HuH-7.5 (cell line): ENCODE measurements at places on chromosomes 16 and 17.
A peak's percentile ranks its signal among the peaks of the same experiment; 100 is the strongest.

- DNase-seq = no peak
Observed at GRCh38 chr16:83623892-83624291, 183.9 kb upstream of the HSBP1 start.

- no peak for DNase-seq
Observed at GRCh38 chr17:4175921-4176807, 33.2 kb downstream of the CYB5D2 start.

GRCh38 chr16:21033704-21034103, 116.9 kb downstream of the DNAH3 start:
- no peak for DNase-seq

DNA sequence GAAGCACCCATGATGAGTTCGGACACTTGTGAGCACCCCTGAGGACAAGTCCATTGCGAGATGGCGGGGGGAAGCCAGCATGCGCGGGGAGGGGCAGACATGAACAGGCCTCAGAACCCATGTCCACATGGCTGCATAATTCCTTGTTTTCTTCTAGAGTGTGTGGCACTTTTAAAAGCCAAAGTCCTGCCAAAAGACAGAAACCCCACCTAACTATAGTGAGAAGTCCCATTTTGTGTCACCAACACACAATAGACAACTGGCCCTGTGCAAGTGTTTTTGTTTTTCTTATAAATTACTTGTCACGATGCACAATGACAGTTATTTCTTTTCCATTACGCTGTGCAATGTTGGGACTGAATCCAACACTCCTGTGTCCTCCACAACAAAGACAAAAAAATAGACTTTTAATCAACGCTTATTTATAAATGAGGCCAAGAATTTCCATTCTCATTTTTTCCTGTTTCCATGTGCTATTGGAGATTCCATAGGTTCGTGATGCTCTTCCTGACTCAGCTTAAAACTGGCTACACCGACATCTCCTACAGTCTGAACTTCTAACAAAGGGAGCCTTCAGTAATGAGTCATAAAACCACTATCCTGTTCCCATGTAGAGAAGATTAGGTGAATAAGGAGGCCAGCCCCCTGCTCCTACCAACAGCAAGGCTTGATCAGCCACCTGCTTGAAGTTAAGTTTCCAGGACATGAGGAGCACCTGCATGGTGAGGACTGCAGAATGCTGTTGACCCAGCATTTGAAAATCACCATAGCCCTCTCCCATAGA, 98.9 kb downstream of the ZNF423 start:
- DNase-seq = no peak

DNA sequence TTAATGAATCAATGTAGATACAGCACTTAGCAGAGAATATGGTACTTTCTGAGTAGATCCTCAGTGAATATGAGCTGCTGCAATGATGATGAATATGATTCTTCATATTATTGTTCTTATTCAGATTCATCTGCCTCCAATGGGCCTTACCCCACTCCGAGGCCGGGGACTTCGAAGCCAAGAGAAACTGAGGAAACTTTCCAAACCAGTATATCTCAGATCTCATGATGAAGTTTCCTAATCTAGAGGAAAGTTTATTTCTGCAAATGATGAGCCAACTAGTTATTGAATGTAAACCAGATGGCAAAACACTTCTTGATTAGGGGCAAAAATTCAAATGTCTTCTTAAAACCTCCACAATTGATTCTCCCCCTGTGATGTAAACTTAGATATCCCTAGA, 23.3 kb downstream of the LYRM1 start:
- DNase-seq = no peak

DNA sequence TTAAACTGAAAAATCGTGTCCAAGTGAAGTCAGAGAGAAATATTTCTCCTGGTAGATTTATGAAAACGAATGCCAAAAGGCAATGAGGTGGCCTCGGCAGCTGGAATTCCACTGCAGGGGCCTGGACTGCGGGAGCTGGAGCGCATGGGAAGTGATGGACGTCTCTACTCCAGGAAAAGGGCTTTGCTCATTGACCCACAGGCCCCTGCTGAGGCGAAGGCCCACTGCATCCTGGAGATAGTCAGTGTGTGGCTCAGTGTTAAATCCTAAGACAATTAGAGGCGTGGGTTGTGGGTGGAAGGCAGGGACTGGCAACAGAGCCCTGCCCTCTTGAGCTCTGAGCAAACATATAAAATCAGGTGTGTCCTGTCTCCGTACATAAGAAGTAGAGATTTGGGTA, 191.4 kb downstream of the SLC39A11 start:
- DNase-seq = no peak

DNA sequence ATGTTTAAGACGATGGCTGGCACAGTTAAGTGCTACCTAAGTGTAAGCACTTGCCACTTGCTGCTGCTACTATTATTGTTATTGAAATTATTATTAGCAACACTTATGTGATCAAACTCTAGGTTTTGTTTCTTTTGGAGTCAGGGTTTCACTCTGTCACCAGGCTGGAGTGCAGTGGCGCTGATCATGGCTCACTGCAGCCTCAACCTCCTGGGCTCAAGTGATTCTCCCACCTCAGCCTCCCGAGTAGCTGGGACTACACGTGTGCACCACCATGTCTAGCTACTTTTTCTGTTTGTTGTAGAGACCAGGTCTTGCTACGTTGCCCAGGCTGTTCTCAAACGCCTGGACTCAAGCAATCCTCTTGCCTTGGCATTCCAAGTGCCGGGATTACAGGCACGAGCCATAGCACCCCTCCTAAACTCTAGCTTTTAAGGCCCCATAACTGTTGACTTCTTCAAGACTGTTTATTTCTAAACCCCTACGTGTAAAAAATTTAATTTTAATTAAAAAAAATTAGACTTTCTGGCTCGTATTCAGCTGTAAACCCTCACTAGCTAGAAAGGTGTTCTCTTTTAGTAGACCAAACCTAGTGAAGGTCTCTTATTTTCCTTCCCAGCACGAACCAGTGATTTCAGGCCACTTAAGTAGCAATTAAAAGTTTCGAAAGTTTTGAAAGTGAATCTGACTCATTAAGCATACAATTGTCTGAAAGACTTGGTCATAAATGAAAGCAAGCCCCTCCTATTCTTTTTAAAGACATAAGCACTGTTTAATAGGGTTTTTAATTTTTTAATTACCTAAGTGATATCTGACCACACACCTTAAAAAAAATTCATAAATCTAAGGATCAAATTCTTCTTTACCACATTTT, 11.7 kb upstream of the SCNN1B start:
- no peak for DNase-seq

DNA sequence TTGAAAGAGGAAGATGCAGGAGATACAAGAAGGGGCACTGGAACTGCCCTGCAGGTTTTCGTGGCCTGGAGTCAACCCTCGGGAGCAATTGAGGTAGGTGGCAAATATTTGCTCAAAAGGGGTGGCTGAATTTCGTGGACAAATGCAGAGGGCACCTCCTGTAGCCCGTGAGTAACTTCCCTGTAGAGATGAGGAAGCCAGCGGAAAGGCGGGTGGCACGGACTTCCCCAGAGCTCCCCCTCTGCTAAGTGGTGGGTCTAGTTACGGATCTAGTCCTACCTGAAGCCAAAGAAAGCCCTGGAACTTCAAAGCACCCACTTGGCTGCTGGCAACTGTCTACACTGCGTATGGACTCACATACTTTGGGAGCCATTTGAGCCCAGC, 1.0 kb upstream of the ATP2C2 start:
- DNase-seq = no peak

DNA sequence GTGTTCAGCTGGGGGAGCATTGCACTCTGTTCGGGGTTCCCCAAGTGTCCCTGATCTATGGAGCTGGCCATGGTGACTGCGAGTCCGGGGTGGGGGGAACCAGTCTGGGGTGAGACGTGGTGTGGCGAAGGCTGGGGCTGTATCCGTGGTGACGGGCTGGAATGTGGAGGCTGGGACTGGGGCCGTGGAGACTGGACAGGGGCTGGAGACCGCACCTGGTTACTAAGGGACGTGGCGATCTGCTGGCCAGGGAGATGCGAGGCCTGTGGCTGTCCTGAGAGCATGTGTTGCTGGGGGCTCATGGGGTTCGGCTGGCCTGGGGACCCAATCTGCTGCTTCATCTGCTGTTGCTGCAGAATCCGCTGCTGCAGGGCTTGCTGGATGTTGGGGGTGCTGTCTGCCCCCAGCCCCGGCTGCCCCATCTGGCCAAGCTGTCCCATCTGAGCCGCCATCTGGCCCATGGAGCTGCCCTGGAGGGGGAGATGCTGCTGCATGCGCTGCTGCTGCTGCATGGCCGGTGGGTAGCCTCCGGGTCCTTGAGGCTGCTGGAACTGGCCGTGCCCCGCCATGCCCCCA, 10.6 kb upstream of the TRAP1 start:
- no peak for DNase-seq

- DNase-seq = no peak
Observed at GRCh38 chr16:23700509-23700908, 12.5 kb downstream of the ERN2 start.

DNA sequence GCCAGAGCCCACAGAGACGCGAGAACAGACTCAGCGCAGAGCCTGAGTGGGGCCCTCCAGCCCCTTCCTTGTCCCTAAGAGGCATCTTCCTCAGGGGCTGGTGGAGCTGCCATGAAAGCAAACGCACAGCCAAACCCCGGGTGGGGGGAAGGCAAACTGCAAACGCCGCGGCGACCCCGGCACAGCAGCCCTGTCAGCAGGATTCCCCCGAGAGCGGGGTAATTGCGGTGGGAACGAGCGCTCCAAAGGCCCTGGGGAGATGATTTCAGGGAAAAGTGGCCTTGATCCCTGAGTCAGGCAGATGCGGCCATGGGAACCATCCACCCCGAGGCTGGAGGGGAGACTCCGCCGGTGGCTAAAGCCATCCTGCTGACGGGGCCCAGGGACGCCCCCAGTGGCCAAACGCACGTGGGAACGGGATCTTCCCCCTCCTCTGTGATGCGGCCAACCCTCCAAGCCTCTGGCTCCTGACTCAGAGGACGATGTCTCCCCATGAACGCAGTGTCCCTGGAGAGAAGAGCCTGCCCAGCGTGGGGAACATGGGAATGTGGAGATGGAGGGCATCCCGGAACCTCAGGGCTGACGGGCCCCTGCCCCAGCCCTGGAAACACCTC, 25.1 kb downstream of the SLC7A5 start:
- no peak for DNase-seq

GRCh38 chr17:43556292-43556691, 10.2 kb upstream of the ETV4 start:
- DNase-seq = no peak

DNA sequence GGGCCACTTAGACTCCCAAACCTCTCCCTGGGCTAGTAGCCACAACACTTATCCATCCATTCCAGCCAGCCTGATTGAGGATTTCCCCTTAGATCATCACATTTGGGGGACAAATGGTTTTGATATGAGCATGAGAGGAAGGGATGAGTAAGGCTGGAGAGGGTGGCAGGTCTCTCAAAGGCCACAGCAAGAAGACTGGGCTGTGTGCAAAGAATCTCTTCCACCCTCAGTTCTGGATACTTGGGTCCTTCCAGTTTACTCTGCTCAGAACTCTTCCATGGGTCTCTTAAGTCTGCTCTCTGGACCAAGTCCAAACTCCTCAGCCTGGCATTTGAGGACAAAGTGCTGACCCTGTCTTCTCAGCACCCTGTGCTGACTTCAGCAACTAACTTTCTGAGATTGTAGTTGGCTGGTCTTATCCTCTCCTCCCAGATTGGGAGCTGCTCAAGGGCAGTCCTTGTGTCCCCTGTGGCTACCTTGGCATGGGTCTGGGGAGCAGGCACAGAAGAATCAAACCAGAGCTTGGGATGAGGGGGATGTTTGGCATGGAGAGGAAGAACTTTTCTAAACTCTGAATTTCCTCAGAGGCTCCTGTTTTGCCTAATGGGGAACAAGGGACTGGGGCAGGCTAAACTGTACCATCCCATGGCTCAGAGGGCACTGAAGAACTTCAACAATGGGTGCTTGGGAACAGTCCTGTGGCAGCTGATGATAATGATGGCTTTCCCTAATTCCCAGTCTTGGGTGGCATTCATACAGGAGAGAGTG, 3.1 kb upstream of the NFATC3 start:
- no peak for DNase-seq

- no peak for DNase-seq
Observed at GRCh38 chr16:54720259-54720658, 210.4 kb upstream of the IRX5 start.

- no peak for DNase-seq
Observed at GRCh38 chr17:8148560-8148959, 3.6 kb downstream of the PER1 start.

GRCh38 chr17:47276444-47276843, 22.8 kb downstream of the ITGB3 start:
- DNase-seq = no peak

DNA sequence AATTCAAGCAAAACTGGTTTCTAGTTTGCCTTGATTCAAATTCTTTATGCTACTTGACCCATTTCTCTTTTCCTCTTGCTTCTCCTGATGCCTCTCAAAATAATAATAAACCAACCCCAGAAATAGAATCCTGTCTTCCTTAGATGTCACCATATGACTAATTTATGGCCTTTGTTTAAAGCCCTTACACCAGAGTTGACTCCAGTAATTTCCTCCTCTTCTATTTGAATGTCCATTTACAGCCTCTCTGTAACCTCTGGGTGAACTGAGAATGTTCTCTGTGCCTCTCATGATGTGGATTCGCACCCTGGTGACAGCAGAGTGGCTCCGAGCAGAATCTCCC, 31.5 kb downstream of the ZFHX3 start:
- no peak for DNase-seq

- no peak for DNase-seq
Observed at GRCh38 chr17:68594552-68594951, 6.6 kb downstream of the FAM20A start.

GRCh38 chr17:15485045-15485444, 17.6 kb upstream of the CDRT4 start:
- DNase-seq = no peak

GRCh38 chr17:6893382-6894205, 62.1 kb upstream of the TEKT1 start:
- no peak for DNase-seq

DNA sequence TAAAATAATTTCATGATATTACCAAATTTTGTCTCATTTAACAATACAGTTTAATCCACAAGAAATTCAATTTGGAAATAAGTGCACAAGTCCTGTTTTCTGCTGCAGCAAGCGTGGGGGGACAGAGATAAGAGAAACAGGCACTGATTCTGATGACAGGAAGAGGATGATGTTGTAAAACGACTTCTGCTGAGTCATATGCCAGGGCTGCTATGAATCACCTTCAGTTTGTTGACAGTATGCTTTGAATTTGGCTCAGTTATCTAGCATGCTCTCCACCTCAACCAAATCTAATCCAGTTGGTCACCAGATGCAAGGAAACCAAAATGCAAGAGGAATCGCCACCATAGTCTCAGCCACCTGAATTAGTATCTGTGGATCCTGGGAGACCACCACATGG, 244.1 kb upstream of the MON1B start:
- peak; percentile 10 for DNase-seq
